ENCODE measurements at places on chromosomes 12 and 14. TPM values are rescaled to one million over a fixed set of nuclear protein-coding genes. Genes with fewer than 3 reads are reported as not detected.

- peaks cover 47% of the 10 kb centered on the region for H3K36me3 ChIP-seq
- no peak for DNase-seq
- peak overlapping the region; percentile 66 for H3K27ac ChIP-seq
- H3K27me3 ChIP-seq = no peaks in the 10 kb centered on the region
These were observed 11.5 kb upstream of the EID3 start for GRCh38 chr12:104291867-104292524.

Gene AVPR1A
- total RNA-seq = not detected

- no peaks in the 10 kb centered on the region for H3K4me1 ChIP-seq
- H3K27ac ChIP-seq = no peak overlapping the region
- no peaks in the 10 kb centered on the region for H3K27me3 ChIP-seq
- no peak for DNase-seq
These were observed 63.4 kb upstream of the DICER1 start for GRCh38 chr14:95220663-95221231.

DNA sequence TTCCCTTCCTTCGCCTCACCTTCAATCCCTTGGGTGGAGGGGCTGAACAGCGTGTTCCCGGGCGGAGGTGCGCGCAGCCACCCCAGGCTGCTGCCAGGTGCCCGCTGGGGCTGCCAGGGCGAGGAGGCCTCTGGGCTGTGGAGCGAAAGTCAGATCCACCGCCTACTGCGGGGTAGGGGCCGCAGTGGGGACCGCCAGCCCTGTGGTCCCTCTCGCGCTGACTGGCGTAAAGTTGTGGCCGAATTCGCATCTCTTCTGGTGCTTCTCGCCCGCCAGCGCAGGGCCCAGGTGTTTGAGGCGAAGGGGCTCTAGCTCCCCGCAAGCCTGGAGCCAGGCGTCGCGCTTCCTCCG lies 6.9 kb upstream of the HOXC4 start:
- H3K4me3 ChIP-seq = no peak overlapping the region
- no peak overlapping the region for H3K27ac ChIP-seq
- H3K27me3 ChIP-seq = peaks cover 98% of the 10 kb centered on the region

- H3K27ac ChIP-seq = no peak overlapping the region
- no peaks in the 10 kb centered on the region for H3K4me1 ChIP-seq
- H3K36me3 ChIP-seq = no peaks in the 10 kb centered on the region
- DNase-seq = no peak
- H3K4me3 ChIP-seq = no peak overlapping the region
These were observed 448.1 kb downstream of the NPAS3 start for GRCh38 chr14:33386781-33387180.

Gene TCL1A
- not detected for total RNA-seq

DNA sequence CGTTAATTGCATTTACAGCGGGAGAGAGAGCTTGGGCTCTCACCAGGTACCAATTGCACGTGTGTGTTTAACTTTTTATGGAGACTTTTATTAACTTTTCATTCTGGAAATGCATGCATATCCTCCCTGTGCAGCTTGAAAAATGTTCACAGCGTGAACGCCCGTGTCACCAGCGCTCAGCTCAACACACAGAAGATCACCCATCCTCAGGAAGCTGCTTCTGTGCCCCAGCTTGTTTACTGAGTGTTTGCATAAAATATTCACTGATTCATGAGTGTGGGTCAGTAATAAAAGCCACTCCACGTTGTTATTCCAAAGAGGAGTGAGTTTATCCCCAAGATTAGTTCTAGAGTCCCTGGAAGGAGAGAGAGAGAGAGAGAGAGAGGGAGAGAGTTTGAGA lies 75.5 kb upstream of the FZD10 start:
- H3K36me3 ChIP-seq = no peaks in the 10 kb centered on the region
- no peak overlapping the region for H3K4me3 ChIP-seq
- no peak for DNase-seq
- H3K4me1 ChIP-seq = peaks cover 18% of the 10 kb centered on the region

Gene VWF
- total RNA-seq = not detected

Gene GLT8D2
- not detected for total RNA-seq

Gene CELA1
- not detected for total RNA-seq

DNA sequence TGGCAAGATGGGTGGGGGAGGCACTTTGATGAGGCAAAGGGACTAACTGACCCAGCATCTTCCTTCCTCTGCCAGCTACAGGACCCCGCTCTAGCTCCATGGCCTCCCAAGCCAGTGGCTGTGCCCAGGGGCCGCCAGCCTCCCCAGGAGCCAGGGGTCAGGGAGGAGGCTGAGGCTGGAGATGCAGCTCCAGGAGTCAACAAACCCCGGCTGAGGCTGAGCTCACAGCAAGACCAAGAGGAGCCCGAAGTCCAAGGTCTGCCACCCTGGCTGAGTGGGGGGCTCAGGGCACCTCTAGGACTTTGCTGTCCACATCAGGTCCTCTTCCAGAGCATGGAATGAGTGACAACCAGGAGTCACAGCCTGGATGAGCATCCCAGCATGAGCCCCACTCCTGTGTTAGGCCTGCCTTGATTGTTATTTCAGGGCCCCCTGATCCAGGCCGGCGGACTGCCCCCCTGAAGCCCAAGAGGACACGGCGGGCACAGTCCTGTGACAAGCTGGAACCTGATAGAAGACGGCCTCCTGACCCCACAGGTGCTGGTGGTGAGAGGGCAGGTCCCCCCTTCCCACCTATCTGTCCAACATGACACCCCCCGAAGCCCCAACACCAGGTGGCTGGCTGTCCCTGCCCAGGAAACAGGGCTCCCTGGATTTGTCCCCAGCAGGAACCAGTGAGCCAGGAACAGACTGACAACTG lies 2.5 kb upstream of the CPNE6 start:
- DNase-seq = no peak
- H3K36me3 ChIP-seq = no peaks in the 10 kb centered on the region
- no peak overlapping the region for H3K27ac ChIP-seq
- peaks cover 2% of the 10 kb centered on the region for H3K27me3 ChIP-seq

DNA sequence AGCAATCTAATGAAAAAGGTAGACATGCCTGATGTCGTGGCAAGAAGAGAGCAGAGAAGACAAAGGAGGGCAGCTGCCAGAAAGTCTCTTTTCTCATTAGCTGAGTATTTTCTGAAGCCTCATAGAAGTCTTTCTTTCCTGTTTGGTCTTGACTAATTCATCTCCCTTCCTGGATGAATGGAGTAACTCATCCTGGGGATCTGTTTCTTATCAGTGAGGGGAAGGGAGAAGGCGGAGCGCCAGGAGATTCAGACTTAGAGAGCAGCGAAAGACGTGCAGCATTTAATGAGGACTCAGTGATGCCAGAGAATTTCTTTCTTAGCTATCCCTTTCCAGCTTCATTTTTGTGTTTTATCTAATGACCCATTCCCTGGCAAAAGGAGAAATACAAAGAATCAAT lies 89.4 kb downstream of the SLC15A4 start:
- no peak overlapping the region for H3K27ac ChIP-seq
- H3K27me3 ChIP-seq = peaks cover 8% of the 10 kb centered on the region
- no peaks in the 10 kb centered on the region for H3K36me3 ChIP-seq
- H3K4me3 ChIP-seq = no peak overlapping the region
- H3K4me1 ChIP-seq = no peaks in the 10 kb centered on the region

DNA sequence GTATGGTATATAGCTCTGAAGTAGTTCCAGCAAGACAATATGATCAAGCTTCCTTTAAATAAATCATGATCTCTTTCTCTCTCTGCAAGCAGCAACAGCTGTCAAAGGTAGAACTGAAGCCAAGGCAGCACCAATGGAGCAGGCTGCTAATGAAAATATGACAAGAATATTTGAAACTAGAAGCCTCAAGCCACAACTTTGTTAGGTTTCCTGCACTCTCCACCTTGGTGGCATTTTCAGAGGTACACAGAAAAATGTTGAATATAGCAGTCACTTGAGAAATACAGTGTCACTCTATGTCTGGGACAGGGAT lies 43.8 kb upstream of the PSMA6 start:
- no peak overlapping the region for H3K27ac ChIP-seq
- peaks cover 9% of the 10 kb centered on the region for H3K36me3 ChIP-seq
- peaks cover 14% of the 10 kb centered on the region for H3K4me1 ChIP-seq
- no peak overlapping the region for H3K4me3 ChIP-seq

- H3K36me3 ChIP-seq = peaks cover 16% of the 10 kb centered on the region
- peaks cover 37% of the 10 kb centered on the region for H3K4me1 ChIP-seq
- DNase-seq = no peak
- no peaks in the 10 kb centered on the region for H3K27me3 ChIP-seq
- H3K27ac ChIP-seq = no peak overlapping the region
These were observed 16.0 kb upstream of the ACTR6 start for GRCh38 chr12:100184549-100185145.

Measured in activated CD4-positive, alpha-beta T cell treated with anti-CD3 and anti-CD28 coated beads, Interleukin-2, amount 10 ng/mL, durations not matched to agents 7 days and 5 days (primary cell).